Mesendoderm (in vitro differentiated cells): ENCODE measurements at places on chromosomes 11 and 22.

- no peak for DNase-seq
These were observed 21.4 kb downstream of the TPBGL start for GRCh38 chr11:75261902-75262361.

GRCh38 chr11:59261150-59261549 is 48.4 kb upstream of the MPEG1 start:
- DNase-seq = peak; percentile 8

GRCh38 chr11:70456921-70457532 is 58.7 kb downstream of the CTTN start:
- no peak for DNase-seq

DNA sequence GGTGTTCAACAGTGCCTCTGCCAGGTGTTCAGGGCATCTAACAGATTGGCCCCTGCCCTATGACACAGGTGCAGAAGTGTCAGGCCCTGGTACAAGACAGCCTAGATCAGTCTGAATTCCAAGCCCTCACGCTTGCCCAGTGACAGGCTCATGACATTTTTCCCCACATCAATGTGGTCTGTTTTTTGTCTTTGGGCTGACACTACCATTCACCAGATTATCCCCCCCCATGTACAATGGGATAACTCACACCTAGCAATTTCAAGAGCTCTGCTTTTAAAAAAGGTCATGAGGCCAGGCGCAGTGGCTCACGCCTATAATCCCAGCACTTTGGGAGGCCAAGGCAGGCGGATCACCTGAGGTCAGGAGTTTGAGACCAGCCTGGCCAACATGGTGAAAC is 155.5 kb upstream of the PITPNB start:
- DNase-seq = no peak

- no peak for DNase-seq
These were observed 28.5 kb upstream of the OAF start for GRCh38 chr11:120182372-120182771.

- DNase-seq = no peak
These were observed 29.7 kb upstream of the TOLLIP start for GRCh38 chr11:1339066-1339675.

DNA sequence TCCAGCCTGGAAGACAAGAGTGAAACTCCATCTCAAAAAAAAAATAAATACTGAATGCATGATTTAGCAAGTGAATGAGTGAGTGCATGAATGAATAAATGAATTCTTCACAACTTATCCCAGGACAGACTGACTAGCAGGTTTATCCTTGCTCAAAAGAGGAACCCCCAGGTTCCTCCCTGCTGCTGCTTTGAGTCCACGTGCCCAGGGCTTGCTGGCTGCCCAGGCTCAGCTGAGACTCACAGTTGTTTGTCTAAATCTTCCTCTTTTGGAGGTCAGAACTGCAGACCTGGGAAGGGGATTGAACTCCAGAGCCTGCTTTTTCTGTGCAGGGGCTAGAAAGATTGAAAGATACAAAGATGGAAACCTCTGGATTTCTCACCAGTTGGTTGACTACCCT is 117.4 kb upstream of the TMEM45B start:
- no peak for DNase-seq

- no peak for DNase-seq
These were observed 150.2 kb downstream of the SNX19 start for GRCh38 chr11:130765951-130766649.

DNA sequence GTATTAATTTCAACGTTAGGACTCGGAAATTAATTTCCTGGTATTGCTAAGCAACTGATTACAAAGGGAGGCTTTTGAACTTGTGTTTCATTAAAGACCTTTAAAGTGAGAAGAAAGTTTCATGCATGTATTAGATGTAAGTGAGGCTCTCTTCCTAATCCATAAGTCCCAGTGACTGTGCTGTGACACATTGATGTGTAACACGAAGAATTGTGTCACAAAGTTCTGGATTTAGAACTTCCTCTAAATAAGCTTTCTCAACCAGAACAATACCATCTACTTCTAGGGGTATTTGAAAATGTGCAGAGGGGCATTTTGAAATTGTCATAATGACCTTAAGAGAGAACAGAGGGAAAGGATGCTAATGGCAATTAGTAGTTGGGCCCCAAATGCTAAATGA is 14.4 kb downstream of the DCUN1D5 start:
- DNase-seq = no peak

GRCh38 chr11:65130631-65131416 is 3.5 kb downstream of the SYVN1 start:
- no peak for DNase-seq

DNA sequence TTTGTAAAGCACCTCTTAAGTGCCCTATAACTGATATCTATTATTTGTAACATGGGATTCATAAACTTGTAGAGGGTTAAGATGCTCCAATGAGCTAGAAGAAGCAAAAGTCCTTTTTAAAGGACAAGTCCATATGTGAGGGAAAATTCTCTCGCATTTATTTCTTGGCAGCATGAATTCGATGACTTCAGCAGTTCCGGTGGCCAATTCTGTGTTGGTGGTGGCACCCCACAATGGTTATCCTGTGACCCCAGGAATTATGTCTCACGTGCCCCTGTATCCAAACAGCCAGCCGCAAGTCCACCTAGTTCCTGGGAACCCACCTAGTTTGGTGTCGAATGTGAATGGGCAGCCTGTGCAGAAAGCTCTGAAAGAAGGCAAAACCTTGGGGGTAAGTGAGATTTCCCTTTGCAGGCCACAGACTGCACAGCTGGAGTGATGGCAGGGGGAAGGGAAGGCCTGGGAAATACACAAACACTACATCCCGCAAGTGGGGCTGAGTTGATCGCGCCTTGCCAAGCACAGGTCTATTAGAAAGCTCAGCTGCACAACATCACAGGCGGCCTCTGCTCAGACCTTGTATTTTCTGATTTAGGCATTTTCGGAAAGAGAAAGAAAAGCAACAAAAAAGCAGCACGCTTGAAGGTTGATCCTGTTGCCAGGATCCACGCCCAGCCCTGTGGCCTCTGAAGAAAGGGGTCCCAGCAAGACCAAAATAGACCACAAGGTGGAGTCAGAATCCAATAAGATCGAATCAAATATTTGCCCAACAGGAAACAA is 1.5 kb downstream of the MS4A8 start:
- DNase-seq = peak; percentile 79

DNA sequence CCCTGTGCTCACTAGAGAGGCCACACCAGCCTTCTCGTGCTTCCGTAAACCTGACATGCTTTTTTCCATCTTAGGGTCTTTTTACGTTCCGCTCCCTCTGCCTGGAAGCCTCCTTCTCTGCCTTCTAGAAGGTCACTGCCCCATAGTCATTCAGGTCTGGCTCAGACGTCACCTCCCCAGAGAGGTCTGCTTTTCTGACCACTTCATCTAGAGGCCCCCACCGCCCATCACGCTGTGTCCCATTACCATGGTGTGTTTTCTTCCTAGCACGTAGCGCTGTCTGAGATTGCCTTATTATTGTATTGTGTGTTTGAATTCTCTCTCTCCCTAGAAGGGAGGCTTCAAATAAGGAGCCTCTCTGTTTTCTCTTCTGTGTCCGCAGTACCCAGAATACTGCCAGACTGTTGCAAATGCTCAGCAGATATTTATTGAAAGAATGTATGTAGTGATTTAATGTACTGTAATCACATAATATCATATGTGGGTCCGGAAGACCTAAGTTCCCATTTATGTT is 10.0 kb downstream of the TAB1 start:
- DNase-seq = no peak

- DNase-seq = no peak
These were observed 54.0 kb downstream of the GAS2 start for GRCh38 chr11:22720457-22720856.

DNA sequence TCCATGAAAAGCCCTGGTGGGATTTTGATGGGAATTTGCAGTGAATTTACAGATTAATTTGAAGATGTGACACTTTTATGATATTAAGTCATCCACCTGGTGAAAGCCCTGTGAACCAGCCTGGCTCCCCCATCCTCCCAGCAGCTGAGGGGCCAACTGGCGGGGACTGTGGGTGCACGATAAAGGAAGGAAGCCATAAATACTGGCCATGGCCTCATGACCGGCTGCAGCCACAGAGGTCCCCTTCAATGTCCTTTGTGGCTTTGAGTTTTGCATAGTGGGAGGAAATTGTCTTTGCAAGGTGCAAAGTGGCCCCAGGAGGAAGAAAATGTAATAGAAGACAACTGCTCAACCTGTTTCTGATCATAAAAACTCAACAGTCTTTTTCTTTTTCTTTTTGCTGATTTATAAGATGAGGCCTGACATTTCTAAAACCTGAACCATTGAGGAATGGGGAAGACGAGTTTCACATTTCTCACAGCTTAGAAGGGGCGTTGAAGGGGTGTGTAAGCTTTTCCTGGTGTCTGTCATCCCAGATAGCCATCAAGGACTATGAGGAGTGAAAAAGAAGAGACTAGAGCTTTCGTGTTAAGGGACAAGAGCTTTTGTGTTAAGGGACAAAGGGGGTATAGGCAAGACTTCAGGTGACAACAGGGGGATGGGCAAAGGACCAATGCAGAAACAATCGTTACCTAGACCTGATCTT is 6.3 kb upstream of the NDUFV1 start:
- no peak for DNase-seq
